ENCODE measurements at places on chromosomes 2 and 18. TPM values are rescaled to one million over a fixed set of nuclear protein-coding genes. Genes with fewer than 3 reads are reported as not detected.

The NTSR2 gene
- polyA plus RNA-seq = not detected

The SERPINB7 gene
- polyA plus RNA-seq = not detected

The SCN7A gene
- polyA plus RNA-seq = not detected

The PHOSPHO2 gene
- polyA plus RNA-seq = 7.9 TPM

- no peaks in the 10 kb centered on the region for H3K27me3 ChIP-seq
- peaks cover 24% of the 10 kb centered on the region for H3K4me1 ChIP-seq
- H3K4me3 ChIP-seq = peak overlapping the region; percentile 88
Observed at GRCh38 chr2:190533968-190534309, 583 bp downstream of the NEMP2 start.

DNA sequence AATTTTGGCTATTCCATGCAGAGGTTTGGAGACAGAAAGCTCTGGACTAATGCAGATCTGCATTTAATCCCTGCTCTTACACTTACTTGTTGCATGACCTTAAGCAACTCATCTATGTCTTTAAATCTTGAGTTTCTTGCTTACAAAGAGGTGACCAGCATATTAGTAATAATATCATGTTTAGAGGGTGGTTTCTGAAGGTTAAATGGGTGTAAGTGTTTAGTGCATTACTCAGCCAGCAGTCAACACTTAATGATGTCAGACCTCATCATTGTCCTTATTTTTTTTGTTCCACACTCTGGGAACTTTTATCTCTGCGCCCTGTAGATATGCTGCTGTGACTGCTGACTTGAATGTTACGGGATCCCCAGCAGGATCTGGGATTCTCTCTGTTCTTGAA lies 1.7 kb downstream of the IL1RL1 start:
- no peaks in the 10 kb centered on the region for H3K36me3 ChIP-seq
- no peaks in the 10 kb centered on the region for H3K27me3 ChIP-seq
- no peak for DNase-seq
- no peaks in the 10 kb centered on the region for H3K4me1 ChIP-seq

The UPP2 gene
- polyA plus RNA-seq = not detected

The LINC00305 gene
- polyA plus RNA-seq = not detected

GRCh38 chr2:61151436-61151835 lies 10.6 kb upstream of the C2orf74 start:
- no peak overlapping the region for H3K27ac ChIP-seq
- H3K4me1 ChIP-seq = no peaks in the 10 kb centered on the region
- H3K36me3 ChIP-seq = peaks cover 4% of the 10 kb centered on the region
- DNase-seq = no peak

DNA sequence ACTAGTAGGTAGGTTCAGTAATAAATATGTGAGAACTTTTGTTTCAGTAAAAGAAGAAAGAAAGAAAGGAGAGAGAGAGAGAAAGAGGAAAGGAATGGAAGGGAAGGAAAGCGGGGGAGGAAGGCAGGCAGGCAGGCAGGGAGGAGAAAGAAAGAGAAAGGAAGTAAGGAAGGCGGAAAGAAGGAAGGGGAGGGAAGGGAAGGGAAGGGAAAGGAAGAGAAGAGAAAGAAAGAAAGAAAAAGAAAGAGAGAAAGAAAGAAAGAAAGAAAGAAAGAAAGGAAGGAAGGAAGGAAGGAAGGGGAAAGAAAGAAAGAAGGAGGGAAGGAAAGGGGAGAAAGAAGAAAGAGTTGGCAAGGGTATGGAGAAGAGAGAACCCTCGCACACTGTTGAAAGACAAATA lies 67.6 kb downstream of the CD226 start:
- no peaks in the 10 kb centered on the region for H3K27me3 ChIP-seq
- H3K4me3 ChIP-seq = no peak overlapping the region
- H3K4me1 ChIP-seq = no peaks in the 10 kb centered on the region
